NCI-H1436 treated with DMSO at 0.1 percent for 48 hours (cell line): ENCODE measurements at places on chromosomes 4 and X.

- DNase-seq: no peak
Observed at GRCh38 chr4:109321232-109321631, 18.8 kb upstream of the COL25A1 start.

DNA sequence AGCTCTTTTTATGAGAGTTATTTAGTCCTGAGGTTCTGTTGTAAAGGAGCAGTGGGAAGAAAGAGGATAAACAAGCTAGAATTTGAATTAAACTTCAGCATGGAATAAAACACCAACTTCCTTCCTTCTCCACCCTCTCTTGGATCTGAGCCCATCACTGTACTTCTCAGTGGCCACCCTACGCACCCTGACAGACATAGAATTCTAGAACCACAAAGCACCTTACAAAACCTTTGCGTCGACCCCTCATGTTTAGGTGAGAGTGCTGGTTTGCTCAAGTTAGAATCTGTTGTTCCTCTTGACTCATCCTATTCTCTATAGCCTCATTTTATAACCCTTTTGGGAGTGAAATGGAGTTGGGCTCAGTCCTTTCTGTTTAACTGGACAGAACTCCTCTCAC is 84.6 kb upstream of the RPL34 start:
- DNase-seq: no peak

GRCh38 chrX:66675541-66675940 is 36.7 kb upstream of the EDA2R start:
- no peak for DNase-seq

- DNase-seq: no peak
Observed at GRCh38 chr4:17715511-17715910, 65.9 kb downstream of the FAM184B start.

DNA sequence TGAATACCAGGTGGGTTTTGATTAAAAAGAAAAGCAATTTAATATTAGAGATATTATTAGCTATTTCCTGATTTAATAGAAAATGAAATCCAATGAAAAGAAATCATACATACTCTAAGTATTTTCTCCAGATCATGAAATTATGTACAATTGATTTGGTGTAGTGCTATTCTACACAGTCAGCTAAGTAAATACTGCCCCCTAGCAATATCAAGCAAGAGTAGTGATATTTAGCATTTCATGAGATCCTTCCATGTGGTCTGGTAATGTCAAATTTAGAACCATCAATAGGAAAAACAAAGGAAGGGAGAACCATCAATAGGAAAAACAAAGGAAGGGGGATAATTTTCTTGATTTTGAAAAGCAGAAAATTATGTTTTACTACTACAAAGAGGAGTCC is 114.6 kb downstream of the TBCK start:
- DNase-seq: no peak

DNA sequence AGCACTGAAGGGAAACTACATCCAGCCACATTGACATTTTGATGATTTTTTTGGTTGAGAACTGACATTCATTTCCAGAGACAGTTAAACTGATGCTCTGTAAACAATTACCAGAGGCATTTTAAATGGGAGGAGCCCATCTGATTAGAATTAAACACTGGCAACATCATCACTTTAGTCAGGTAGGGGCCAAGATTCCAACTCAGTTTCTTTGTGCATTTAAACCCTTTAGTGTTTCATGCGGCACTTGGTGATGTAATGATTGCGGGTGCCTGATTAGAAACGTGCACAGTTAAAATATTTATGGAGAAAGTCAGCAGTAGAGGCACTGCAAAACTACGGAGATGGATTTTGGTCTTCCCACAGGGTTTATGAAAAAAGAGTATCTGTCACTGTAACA is 16.1 kb downstream of the TNIP3 start:
- DNase-seq: no peak

GRCh38 chr4:57124145-57124544 is 14.0 kb upstream of the IGFBP7 start:
- DNase-seq: no peak

GRCh38 chr4:109912706-109913595 is at the start of gene EGF:
TSS of gene EGF (plus strand) at chr4:109912883. CDS start at chr4:109913336, 453 bp downstream.
- no peak for DNase-seq

DNA sequence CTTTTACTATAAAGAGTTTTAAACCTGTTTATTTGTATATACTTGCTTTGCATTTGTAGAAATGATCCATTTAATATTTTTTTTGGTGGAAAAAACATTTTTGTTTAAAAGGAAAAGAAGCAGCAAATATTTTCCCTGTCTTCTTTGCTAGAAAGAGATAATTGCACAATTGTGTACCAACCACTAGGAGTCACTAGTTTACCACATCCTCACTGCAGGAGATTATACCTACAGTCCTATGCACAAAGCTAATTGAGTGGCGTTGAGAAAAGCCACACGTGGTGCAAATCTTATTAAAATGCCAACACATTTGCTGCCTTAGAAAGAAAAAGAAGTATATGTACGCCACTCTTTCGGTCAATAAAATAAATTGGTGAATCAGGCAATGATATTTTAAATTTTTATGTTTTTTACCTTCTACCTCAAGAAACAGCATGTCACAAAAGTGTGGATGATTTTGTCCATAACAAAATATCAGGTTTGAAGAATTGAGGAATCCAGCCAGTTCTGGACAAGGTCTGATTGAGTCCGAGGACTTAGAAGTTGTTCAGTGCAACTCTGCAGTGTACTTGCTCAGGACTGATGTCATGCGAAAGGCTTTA is 102.9 kb downstream of the GRXCR1 start:
- DNase-seq: no peak

GRCh38 chr4:38818441-38818976 is 13.9 kb upstream of the TLR1 start:
- DNase-seq: no peak

GRCh38 chrX:100591256-100592051 is 6.7 kb downstream of the TNMD start:
- no peak for DNase-seq

- DNase-seq: no peak
Observed at GRCh38 chr4:15765910-15766697, 12.0 kb upstream of the CD38 start.

DNA sequence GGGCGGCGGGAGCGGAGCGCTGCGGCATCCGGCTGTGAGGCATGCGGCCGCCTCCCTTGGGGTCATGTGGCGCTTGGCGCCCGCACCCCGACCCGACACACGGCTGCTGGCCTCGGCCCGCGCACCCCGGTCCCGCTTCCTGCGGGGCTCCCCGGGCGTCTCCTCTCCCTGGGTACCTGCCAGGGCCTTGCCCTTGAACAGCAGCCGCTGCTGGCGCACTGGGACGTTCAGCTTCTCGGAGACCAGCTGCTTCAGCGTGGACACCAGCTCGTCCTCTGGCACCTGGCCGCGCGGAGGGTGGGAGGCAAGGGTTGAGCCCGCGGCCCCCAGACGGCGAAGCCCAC is 391 bp downstream of the UBL4A start:
- DNase-seq: no peak

DNA sequence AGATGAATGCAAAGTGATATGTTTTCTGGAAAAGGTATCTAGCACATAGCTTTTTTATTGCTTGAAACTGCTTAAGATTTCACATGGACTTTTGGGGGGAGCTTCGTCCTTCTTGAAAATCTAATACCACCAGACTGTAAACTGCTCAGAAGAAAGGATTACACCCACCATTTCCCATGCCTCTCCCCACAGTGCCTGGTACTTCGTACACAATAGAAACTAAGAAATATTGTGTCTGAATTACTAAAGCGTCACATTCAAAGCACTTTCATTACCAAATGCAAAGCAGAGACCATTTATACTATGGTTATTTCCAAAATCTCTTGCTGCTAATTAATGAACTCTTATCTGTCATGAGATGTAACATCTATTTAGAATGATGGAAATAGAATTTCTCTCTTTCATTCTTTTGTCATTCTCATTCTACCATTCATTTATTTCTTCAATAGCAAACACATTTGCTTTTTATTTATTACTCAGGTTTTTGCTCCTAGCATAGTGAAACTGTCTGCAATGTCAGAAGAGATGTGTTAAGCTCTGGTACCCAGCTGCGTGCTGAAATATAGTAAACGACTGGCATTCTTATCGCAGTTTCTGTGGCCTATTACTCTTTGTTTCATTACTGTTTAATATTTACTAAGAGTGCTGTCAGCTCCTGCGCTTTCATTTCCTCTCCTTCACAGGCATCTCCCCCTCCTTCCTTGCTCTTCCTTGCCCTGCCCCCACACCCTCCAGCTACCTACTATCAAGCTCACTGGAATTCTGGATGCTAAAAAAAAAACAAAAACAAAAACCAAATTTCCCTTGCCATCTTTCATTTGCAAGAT is 51.4 kb upstream of the RAPGEF2 start:
- no peak for DNase-seq

GRCh38 chr4:167887726-167888125 is 204.6 kb upstream of the ANXA10 start:
- DNase-seq: no peak

GRCh38 chr4:64564126-64564525 is 154.9 kb upstream of the TECRL start:
- DNase-seq: no peak

DNA sequence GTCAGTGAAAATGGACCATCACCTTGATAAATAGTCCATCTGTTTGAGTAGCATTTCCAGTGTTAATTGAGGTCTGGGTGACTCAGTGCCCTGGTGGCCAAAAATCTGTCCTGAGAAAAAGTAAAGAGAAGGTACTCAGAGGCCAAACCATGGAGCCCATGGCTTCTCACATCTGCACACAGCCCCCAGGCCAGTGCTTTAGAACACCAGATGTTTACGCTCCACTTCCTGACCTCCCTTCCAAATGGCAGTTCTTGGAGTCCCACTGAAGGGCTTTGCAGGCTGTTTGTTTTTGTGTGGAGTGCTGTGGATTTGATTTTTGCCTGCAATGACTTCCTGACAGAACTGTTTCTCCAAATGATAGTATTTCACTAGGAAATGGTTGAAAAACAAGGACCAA is 60.2 kb upstream of the GPC4 start:
- DNase-seq: no peak

DNA sequence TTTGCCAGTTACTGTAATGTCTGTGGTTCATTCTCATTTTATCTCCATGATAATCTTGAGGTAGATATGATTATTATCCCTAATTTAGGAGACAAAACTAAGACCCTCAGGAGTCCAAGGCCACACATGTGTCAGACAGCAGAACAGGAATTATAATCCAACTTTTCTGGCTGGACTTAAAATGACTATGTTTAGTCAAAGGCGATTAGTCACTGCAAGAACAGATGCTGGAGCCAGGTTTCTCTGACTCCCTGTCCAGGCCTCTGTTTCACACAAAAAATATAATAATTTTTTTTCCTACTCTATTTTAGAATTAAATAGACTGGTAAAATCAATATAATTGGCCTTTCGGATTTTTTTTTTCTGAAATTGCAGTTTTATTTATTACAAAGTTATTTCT is 56.7 kb upstream of the TMEM131L start:
- no peak for DNase-seq

DNA sequence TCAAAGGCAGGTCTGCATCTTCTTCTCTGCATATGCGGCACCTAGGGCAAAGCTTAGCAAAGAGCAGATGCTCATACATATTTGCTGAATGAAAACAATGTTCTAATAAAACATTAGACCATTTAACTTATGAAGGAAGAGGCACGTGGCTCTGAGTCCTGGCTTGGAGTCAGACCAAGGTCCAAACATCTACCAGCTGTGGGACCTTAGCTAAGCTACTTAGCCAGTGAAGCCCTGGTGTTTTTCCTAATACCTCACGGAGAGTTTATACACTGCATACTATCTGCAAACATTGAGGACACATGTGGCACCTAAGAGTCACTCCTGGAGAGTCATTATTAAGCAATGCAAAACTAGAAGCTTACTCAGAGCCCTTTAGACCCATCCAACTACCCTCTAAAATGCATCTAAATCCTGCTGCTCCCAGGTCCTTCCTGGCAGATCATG is 9.0 kb downstream of the PDGFC start:
- DNase-seq: no peak

- DNase-seq: no peak
Observed at GRCh38 chr4:18134111-18134510, 112.6 kb upstream of the LCORL start.

- no peak for DNase-seq
Observed at GRCh38 chrX:106670631-106671030, 55.9 kb upstream of the RNF128 start.

GRCh38 chr4:948936-949300 is 16.7 kb downstream of the TMEM175 start:
- DNase-seq: no peak

DNA sequence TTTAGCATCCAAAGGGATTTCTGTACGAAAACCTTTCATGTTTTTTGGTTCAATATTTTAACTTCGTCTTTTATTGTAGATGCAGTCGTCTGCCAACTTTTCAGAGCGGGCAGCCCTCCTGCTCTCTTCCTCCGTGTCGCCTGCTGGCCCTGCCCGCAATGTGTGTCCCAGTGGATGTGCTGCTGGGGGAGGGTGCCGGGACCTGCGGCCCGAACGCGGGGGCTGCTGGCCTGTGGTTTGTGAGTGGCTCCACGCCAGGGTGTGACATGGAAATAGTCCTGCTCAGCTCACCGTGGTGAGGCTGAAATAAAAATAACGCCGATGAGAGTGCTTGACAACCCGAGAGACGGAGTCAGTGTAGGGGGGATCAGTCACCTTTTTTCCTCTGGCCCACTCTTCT is 59.7 kb upstream of the GRPEL1 start:
- no peak for DNase-seq

GRCh38 chrX:1449036-1449822 is 3.5 kb downstream of the ASMTL start:
- DNase-seq: no peak

DNA sequence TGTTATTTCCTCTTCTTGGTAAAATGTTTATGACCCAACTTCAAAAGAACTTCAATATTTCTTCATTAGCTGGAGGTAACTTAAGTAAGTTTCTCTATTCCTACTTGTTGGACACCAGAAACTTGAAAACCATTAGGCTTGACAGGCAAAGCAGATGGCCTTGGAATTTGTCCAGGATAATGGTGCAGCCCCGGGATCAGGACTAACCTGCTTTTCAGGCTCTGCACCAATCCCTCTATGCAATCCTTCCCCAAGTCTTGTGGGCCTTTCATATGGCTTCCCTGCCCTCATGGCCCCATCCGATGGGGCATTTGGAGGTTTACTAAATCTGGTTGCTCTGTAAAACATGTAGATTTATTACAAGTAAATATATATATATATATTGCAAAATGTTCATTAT is 68.5 kb downstream of the SPINK2 start:
- no peak for DNase-seq

DNA sequence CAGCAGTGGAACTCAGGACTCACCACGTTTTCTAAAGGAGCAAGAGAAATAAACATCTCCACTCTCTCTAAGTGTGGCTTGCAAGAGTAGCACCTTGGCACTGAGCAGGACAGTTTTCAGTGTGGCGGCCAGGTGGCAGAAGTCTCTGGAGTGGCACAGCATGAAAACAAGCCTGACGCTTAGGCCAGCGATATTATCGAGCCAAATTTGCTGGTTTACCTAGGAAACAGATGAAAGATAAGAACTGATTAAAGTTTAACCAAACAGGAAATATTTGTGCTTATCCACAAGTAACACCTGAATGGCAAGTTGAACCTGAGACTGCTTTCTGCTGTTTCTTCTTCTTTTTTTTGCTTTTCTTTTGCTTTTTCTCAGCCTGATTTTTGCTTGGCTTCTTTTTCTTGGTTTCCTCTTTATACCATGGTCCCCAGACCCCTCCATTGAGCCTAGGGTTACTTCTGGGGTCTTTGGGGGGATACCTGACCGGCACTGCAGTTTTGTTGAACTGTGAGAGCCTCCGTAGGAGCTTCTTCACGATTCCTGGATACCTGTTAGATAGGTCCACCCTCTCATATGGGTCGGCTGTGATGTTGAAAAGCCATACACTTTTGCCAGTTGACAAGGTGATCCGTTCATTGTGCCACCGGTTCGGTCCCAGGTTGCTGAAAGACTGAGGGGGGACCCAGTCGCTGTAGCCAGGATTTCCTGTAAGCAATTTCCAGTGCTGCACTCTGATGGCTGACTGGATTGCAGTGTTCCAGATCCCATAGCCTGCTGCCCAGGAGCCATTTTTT is 77.3 kb downstream of the ARSJ start:
- no peak for DNase-seq
